Hypothalamus (tissue), 51 donors: ENCODE measurements at places on chromosomes 3 and 15.

DNA sequence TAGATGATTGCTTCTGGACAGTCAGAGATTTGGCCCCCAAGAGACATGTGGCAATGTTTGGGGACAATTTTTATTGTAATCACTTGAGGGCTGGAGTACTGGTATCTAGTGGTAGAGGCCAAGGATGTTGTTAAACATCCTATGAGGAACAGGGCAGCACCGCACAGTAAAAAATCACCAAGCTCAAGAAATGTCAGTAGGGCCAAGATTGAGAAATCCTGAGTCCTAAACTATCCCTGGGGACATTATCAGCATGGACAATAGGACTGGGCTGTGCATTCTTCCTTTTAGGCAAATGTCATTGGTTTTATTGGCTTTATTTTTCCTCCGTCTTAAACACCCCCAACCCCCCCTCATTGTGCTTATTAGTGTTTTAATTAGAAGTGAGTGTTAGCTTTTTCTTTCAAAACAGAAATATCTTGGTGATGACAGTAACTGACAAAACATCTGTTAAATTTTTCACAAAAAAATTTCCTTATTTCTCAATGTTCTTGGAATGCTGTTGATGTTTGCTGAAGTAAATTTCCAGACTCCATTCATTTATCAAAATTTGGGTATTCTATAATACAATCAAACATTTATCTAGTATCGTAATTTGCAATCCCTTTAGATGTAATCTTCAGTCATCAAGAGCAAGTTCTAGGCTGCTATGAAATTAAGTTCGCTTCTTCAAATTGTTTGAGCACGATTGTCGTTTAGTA, 944.4 kb downstream of the VGLL3 start:
- no peak for DNase-seq

- DNase-seq, result no peak
These were observed 78.3 kb downstream of the TFRC start for GRCh38 chr3:196003611-196004010.

- no peak for DNase-seq
These were observed 45.4 kb downstream of the PDIA5 start for GRCh38 chr3:123112232-123112631.

DNA sequence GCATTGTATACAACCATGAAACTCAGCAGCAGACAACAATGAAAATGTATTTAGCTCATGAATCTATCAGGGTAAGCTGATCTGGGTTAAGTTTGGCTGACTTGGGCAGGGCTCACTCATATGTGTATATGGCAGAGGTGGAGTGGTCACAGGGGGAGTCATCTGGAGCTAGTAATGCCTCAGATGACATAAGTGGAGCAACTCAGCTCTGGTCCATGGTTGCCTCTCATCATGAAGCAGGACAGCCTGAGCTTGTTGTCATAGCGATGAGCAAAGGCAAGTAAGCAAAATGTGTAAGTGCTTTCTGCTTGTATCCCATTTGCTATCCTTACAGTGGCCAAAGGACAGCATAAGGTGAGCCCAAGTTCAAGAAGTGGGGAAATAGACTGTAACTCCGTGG, 64.5 kb downstream of the ALCAM start:
- DNase-seq, result no peak

- DNase-seq, result no peak
These were observed 303.4 kb upstream of the ROPN1 start for GRCh38 chr3:124295362-124295761.

GRCh38 chr3:44890258-44890657, 15.8 kb downstream of the TGM4 start:
- DNase-seq, result no peak

- DNase-seq, result no peak
These were observed 78.4 kb downstream of the AKAP13 start for GRCh38 chr15:85458764-85459163.

- no peak for DNase-seq
These were observed 152.6 kb downstream of the DPH6 start for GRCh38 chr15:35393398-35393797.

DNA sequence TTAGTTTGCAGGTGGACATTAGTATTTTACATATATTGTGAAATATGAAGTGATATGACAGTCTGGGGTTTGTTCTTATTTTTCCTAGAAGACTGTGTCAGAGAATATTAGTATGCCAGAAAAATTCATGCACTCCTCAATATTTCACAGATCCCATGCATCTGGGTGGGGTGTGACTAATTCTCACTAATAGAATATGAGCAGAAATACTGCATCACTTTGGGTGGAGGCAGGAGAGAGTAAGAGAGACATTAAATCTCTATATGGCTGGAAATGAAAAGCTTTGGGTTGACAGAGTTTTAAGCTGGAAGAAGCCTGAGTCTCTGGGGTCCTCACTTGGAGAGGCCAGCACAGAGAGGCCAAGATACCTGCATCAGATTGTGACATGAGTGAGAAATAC, 101.3 kb upstream of the DPH6 start:
- no peak for DNase-seq

- no peak for DNase-seq
These were observed 20.4 kb downstream of the UROC1 start for GRCh38 chr3:126496894-126497850.

DNA sequence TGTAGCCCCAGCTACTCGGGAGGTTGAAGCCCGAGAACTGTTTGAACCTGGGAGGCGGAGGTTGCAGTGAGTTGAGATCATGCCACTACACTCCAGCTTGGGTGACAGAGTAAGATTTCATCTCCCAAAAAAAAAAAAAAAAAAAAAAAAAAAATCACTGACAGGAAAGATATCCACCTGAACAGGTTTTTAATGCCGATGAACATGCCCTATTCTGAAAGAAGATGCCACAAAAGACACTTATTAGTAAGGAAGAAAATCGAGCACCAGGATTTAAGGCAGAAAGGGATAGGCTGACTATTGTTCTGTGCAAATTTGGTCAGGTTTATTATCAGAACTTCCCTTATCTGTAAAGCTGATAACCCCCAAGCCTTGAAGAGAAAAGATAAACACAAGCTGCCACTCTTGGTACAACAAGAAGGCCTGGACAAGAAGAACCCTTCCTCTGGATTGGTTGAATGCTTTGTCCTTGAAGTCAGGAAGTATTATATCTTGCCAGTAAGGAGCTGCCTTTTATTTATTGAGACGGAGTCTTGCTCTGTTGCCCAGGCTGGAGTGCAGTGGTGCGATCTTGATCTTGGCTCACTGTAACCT, 2.7 kb upstream of the PARP16 start:
- DNase-seq, result no peak

- DNase-seq, result no peak
These were observed 57.9 kb downstream of the CMSS1 start for GRCh38 chr3:99875581-99875928.

DNA sequence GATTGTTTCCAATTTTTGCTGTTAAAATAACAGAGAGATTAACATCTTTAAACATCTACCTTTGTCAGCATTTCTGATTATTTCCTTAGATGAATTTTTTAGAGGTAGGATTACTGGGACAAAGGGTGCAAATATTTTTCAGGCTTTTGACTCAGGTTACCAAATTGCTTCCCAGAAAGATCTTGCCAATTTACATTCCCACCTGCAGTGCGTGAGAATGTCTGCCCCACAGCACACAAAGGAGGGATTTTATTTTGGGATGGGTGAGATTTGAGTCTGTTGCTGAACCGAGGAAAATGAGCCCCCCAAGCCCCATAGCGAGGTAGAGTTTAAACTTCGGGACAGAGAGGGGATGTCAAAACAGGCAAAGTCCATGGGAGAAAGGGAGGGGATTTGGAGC, 25.9 kb upstream of the RNU6-1 start:
- no peak for DNase-seq

- DNase-seq, result no peak
These were observed 42.7 kb upstream of the MTMR10 start for GRCh38 chr15:31034152-31034551.

- DNase-seq, result peak; percentile 70
These were observed 757 bp downstream of the AVEN start for GRCh38 chr15:34038023-34038870.

DNA sequence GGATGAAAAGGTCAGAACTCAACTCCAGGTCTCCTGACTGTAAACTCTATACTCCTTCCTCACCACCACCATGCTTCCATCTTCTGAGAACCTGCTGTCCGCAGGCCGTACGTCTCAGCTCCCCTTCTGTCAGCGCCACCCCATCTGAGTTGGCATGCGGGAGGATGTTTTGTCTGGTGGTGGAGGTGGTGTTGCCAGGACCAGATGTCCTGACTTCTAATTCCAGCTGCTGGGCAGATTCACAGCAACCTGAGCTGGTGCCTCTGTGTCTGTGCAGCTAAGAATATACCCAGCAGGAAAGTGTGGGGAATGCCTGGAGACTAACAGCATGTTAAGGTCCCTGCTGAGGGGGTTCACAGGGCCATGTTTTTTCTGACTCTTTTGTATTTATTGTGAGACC, 23.2 kb downstream of the PLA1A start:
- no peak for DNase-seq

DNA sequence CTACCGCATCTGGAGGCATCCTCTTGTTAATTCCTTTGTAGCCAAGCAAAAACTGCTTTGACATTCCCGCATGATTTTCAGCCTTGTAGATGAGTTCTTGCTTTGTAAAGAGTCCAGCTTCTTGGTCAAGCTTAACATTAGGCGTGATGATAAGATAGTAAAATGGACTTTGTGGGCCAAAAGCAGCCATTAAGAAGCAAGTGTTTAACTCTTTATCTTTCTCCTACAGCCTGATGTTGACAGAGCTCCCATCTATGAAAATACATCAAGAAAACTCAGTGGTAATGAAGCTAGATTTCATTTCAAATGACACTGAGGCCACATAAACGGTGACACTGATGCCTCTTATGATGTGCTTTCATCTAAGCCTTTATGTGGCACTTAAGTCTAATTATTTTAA, 33.2 kb downstream of the FNDC3B start:
- no peak for DNase-seq

GRCh38 chr15:41930221-41930866, 36.5 kb upstream of the SPTBN5 start:
- no peak for DNase-seq

DNA sequence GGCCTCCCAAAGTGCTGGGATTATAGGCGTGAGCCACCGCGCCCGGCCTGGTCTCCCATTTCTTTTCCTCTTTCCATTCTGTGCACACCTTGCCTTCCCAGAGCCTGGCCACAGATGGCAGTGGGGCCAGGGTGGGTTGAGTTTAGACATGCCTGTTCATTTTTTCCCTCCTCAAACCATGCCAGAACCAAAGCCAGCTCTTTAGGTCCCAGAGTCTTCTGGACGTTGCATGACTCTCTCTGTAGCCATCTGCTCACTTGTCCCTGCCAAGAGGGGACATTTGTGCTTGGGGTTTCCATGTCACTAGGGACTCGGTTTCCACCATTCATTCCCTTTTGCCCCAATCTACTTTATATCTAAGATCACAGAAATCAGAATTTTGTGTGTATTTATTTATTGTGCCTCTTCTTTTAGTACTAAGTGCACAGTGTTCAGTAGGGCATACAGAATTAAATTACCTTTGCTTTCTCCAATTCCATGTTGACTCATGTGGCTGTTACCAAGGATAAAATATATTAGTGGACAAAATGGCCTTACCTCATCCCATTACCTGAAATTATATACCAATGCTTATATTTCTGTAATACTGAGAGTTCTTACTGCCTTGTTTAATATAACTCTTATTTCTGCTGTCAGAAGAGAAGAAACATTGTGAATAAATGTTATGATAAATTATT, 49.6 kb downstream of the USP13 start:
- no peak for DNase-seq

DNA sequence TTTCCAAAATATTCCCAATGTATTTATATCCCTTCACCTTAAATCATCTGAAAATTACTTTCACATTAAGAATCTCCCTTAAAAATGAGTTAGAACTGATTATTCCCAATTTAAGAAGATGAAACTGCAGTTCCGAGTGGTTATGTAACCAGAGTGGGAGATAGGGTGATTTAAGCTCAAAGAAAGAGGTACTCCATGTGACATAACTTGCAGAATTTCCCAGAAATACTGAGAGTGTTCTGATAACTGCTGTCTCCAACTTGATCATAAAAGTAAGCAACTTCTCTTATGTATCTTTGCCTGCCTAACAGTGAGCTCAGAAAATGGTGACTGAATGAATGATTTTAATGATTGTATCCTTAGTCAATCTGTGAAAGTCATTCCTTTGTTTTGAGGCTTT, 32.3 kb downstream of the ARRDC4 start:
- DNase-seq, result no peak

DNA sequence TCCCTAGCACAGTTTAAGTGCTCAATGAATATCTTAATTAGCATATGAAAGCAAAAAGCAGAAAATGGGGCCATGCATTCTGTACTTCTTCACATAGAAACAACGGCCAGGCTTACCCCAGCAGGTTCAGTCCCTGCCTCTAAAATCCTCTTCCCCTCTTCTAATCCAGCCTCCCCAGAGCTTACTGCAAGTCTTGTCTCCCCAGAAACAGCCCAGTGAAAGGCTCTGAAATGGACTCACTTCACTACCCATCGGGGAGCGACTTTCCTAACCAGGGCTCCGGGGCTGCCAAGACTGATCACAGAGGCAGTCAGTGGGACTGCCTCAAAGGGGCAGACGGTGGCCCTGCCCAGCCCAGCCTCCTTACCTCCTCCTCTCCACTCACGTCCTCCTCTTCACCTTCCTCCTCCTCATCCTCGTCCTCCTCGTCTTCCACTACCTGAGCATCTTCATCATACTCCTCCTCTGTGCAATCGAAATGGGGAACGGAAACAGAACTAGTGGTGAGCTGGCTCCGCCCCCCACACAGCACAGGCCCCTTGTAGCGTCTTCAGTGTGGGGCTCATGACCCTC, 38.0 kb downstream of the ANP32A start:
- no peak for DNase-seq
